NCI-H1048 (cell line): ENCODE measurements at places on chromosomes 16 and 17.

GRCh38 chr17:46796524-46796923 lies 22.0 kb downstream of the WNT3 start:
- no peak for DNase-seq

- no peak for DNase-seq
Measured at GRCh38 chr16:54242199-54242598, 44.4 kb downstream of the IRX3 start.

- DNase-seq, result no peak
Measured at GRCh38 chr17:38739305-38739704, 8.8 kb downstream of the PCGF2 start.

- no peak for DNase-seq
Measured at GRCh38 chr16:8677481-8677880, 3.1 kb downstream of the ABAT start.
